Activated T-cell treated with anti-CD3 and anti-CD28 coated beads, Interleukin-2, amount 50 U/mL, for 72 hours (primary cell): ENCODE measurements at places on chromosomes 13 and 19. TPM values are rescaled to one million over a fixed set of nuclear protein-coding genes. Genes with fewer than 3 reads are reported as not detected.

TMEM190 gene
- total RNA-seq = not detected

ZNF836 gene
- total RNA-seq = 18.2 TPM

GNA15 gene
- 32.8 TPM for total RNA-seq

KATNAL1 gene
- 17.9 TPM for total RNA-seq

RHPN2 gene
- total RNA-seq = 1.5 TPM

C19orf67 gene
- not detected for total RNA-seq

- no peaks in the 10 kb centered on the region for H3K27me3 ChIP-seq
- peaks cover 14% of the 10 kb centered on the region for H3K4me1 ChIP-seq
- H3K4me3 ChIP-seq = no peak overlapping the region
- no peak overlapping the region for H3K27ac ChIP-seq
- no peaks in the 10 kb centered on the region for H3K36me3 ChIP-seq
These were observed 39.6 kb upstream of the RANBP3 start for GRCh38 chr19:6017576-6017975.

DNA sequence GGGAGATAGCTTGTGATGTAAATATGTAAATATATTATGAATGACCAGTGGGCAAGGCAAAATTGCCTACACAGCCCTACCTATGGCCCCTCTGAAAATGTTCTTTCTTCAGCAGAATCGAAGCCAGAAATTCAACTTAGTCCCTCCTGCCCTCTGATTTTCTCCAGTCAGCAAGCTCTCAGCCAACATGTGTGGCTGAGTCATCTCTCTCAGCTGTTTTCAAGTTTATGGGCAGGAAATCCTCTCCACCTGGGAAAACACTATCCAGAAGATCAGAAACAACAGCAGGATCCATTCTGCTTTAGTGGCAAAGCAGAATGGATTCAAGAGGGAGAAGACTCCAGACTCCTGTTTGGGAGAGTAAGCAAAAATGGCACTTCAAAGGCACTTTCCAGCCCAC is 8.9 kb upstream of the ZNF527 start:
- no peaks in the 10 kb centered on the region for H3K27me3 ChIP-seq
- no peak overlapping the region for H3K4me3 ChIP-seq
- peaks cover 84% of the 10 kb centered on the region for H3K36me3 ChIP-seq
- H3K4me1 ChIP-seq = no peaks in the 10 kb centered on the region

GRCh38 chr13:38821770-38822551 is 135.1 kb downstream of the FREM2 start:
- H3K27me3 ChIP-seq = no peaks in the 10 kb centered on the region
- no peaks in the 10 kb centered on the region for H3K36me3 ChIP-seq
- H3K27ac ChIP-seq = no peak overlapping the region
- no peak overlapping the region for H3K4me3 ChIP-seq
- H3K4me1 ChIP-seq = no peaks in the 10 kb centered on the region

DNA sequence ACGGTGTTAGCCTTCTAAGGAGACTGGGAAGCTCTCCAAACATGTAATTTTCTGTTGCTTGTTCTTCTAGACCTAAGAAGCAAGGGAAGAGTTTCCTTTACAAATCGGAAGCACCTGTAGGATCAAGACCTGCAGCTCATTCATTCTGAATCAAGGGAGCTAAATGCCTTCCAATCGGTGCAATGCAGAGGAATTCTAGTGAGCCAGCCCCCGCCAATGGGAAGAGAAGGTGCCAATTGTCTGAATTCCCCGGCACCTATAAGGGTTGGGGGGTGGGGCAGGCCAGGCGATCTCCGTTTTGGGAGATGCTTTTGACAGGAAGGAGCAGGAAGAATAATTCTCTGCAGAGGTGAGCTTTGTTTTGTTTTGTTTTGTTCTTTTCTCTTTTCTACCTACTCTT is 7.1 kb upstream of the NLRP13 start:
- H3K4me3 ChIP-seq = no peak overlapping the region
- no peaks in the 10 kb centered on the region for H3K27me3 ChIP-seq
- peaks cover 3% of the 10 kb centered on the region for H3K36me3 ChIP-seq
- no peaks in the 10 kb centered on the region for H3K4me1 ChIP-seq
- no peak for DNase-seq
- H3K27ac ChIP-seq = no peak overlapping the region
